Fibroblast of skin of right quadriceps (primary cell): ENCODE measurements at places on chromosomes 1 and 21.

DNA sequence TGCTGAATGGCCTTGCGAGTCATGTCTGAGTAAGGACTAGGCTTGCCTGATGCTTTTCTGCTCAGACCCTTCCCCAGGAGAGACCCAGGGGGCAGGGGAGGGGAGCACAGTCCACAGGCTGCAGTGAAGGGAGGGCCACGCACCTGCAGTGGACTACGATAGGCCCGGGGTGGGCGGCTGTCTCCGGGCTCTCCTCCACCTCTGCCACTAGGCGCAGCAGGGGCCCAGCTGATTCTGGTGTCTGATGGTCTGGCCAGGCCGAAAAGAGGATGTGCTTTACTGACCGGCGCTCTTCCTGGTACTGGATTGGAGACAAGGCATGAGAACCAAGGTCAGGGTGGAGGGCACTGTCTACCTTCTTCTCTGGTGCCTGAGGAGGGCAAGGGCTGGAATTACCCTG, 7.9 kb upstream of the ARL8A start:
- DNase-seq = no peak

DNA sequence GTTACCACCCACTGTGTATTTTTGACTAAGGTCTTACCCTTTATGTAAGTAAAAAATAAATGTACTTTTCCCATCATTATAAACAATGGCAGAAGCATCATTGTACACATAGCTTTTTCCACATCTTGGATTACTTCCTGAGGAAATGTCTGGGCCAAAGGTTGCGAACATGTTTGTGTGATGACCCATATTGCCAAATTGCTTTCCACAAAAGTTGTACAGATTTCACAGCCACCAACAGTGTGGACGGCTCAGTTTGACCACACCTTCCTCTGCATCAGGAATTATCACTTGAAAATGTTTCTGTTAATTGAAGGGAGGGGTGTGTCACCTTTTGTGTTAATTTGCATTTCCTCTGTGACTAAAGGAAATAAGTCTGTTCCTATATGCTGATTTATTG, 25.7 kb downstream of the AKNAD1 start:
- DNase-seq = peak; percentile 47

GRCh38 chr1:67100833-67101232, 33.9 kb downstream of the C1orf141 start:
- DNase-seq = no peak

GRCh38 chr1:82299656-82300055, 498.9 kb downstream of the ADGRL2 start:
- no peak for DNase-seq

- no peak for DNase-seq
Observed at GRCh38 chr21:45859041-45859761, 122.4 kb upstream of the COL6A1 start.

- no peak for DNase-seq
Observed at GRCh38 chr1:200310824-200311223, 99.0 kb downstream of the ZNF281 start.

- DNase-seq = no peak
Observed at GRCh38 chr1:1937549-1938275, 18.6 kb upstream of the TMEM52 start.

DNA sequence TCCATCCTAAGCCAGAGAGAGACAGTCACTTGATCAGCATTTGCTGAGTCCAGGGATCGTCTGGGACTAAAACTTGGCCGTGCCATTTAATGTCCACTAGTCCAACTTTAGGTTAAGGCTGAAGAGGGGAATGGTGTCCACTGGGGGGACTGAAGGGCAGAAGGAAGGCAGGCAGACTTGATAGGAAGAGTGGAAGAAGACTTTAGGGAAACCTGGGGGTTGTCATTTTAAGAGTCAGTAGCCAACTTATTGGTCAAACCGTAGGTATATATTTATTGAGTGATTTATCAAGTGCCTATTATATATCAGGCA, 1.3 kb upstream of the LMOD1 start:
- no peak for DNase-seq

- peak; percentile 39 for DNase-seq
Observed at GRCh38 chr1:52602856-52603600, 857 bp downstream of the GPX7 start.

- DNase-seq = peak; percentile 84
Observed at GRCh38 chr1:207885129-207886032, 25.5 kb downstream of the CD34 start.

GRCh38 chr1:32208891-32209328, at the start of gene DCDC2B:
Gene DCDC2B, plus strand, starts transcription at chr1:32209089. Its CDS starts 5 bp downstream, at chr1:32209094.
- peak; percentile 30 for DNase-seq

DNA sequence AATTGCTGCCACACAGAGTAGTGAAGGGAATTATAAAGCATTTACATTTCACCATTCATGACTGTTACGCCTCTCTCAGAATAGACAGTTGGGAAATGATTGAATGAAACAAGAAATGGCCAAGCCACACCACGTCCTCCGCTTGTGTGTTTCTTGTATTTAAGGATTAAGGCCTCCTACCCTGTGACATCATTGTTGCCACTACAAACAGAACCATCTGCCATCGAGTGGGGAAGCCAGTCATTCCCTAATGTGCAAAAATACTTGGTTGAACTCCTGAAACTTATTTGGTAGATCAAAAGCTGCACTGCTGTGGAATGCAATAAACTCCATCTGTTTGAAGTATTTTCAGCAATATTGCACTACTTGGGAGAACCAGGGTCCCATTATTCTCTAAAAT, 99.0 kb upstream of the C1orf105 start:
- peak; percentile 84 for DNase-seq

DNA sequence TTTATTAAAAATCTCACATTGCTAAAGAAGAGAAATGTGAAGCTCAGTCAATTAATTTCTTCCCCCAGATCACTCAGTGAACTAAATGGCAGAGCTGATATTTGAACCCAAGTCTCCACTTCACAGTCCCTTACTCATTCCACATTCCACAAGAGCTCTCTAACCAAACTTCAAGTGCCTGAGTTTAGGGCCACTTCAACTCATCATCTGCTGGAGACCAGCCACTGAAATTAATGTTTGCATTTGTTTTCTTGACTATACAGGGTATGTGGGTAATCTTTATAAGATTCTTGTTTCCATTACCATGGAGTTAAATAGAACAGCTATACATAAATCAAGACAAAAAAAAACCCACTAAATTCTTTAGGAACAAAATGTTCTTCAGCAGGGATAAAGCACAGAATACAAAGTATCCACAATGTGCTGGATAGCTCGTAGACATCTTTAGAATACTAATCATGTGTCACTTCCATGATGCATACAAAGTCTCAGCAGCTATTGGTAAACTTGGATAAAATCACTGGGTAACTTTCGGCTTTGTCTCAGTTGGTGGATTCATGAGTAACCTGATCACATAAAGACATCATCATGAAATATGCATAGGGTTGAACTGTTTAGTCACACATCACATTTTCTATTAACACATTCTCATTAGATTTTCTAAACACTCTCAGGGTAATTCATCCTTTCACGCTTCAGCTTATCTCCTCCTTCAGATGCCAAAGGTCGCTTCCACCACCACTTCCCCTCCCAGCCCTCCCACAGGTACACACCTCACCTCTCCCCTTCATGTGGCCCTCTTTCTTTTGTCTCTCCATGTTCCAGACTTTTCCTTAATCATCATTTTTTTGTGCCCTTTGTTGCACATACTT, 89.8 kb downstream of the LRRC53 start:
- DNase-seq = peak; percentile 30

- peak; percentile 74 for DNase-seq
Observed at GRCh38 chr1:74733604-74734484, 892 bp downstream of the TYW3 start.

DNA sequence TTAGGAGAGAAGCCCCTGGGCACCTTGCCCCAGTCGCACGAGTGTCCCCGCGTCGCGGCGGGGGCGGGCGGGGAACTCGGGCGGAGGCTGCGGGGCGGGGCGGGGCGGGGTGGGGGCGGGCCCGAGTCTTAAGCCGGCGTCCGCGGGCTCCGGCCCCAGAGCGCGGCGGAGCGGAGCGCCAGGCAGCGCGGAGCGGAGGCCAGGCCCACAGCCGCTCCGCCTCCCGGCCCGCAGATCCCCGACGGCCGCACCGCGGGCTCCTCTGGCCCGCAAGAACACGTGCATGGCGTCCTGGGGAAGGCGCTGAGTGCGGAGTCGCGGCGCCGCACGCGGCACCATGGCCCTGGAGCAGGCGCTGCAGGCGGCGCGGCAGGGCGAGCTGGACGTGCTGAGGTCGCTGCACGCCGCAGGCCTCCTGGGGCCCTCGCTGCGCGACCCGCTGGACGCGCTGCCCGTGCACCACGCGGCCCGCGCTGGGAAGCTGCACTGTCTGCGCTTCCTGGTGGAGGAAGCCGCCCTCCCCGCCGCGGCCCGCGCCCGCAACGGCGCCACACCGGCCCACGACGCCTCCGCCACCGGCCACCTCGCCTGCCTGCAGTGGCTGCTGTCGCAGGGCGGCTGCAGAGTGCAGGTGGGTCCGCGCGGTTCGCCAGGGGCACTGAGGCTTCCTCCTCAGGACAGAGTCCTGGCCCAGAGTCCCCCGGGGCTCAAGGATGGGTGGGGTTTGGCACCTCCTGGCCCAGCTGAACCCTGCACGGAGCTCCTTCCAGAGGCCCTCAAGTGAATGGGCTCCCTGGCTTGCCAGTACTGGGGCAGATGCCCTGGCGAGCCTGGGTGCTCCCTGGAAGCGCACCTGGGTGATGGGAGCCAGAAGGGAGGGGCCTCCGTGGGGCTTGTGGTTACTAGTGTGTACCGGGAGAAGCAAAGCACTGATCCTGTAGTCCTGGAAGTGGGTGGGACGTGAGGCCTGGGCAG, at the start of gene ESPN:
Gene ESPN (plus strand): TSS at position 158 of the 975 bp plus-strand sequence. CDS start 180 bp downstream, at position 338.
- DNase-seq = no peak

DNA sequence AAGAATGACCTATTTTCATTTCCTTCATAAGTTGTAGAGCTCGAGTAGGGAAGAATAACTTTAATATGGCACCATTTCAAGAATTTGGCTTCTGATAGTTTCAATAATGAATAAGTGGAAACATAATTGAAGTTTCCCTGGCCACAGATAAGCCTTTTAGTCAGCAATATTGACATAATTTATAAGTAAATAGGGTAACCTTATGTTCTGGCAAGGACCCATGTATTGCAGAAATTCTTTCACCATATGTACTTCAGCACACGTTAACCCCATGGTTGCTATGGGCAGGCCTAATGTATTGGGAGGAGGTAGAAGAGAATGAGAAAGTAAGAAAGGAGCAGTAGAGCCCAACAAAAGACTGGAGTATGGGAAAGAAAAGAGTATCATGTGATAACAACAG, 25.4 kb downstream of the MDM4 start:
- DNase-seq = no peak

GRCh38 chr1:204584699-204585372, 68.6 kb downstream of the MDM4 start:
- DNase-seq = no peak

GRCh38 chr1:96660503-96660902, 61.1 kb upstream of the PTBP2 start:
- DNase-seq = peak; percentile 16

DNA sequence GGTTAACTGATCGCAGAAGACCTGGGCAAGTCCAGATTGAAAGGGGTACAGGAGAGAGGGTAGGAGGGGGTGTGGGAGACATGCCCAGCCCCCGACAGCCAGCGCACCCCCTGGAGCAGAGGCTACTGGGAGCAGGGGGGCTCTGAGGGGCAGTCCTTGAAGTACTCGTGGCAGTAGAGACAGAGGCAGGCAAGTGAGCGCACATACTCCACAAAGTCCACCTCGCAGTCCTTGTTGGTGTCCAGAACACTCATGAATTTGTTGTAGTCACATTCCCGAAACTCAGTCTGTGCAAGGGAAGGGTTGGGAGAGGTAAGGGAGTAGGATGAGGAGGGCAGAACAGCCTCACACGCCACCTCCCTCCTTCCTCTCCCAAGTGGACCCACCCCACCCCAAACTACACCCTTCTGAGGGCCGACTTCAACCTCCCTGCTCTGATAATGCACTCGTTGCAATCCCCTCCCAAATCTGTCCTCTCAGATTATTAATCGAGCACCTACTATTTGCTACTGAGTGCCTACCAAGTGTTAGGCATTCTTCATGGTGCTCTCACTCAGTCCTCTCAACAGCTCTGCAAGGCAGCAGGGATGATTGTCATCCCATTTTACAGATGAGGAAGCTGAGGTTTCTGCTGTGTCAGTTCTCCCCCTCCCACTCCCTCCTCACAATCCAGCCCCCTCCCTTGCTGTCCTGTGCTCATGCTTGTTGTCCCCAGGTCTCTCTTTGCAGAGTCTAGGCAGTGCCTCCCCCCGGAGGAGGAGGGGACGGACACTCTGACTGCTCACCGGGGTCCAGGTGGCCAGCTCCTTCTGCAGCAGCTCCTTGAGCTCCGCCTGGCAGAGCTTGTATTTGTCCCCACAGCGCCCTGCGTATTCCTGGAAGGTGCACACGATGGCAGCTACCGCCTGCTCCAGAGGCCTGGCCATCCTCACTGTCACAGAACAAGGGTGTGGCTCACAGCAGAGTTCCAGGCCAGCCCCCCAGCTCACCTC, 1.2 kb downstream of the S100A3 start:
- DNase-seq = no peak

GRCh38 chr21:45845770-45846090, 135.8 kb upstream of the COL6A1 start:
- DNase-seq = no peak

DNA sequence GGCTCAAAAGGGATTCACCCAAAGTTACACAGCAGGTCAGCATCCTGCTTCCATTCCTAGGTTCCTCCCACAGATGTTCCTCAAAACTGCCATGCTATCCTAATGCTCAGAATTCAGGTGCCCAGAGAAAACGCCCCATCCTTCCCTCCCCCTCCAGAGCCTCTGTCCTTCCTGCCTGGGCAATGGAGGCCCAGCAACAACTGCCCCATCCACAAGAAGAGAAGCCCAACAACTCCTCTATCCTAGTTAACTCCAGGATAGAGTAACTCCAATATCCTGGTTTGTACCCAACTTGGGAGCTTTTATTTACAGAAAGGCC, 16.9 kb downstream of the COL9A2 start:
- DNase-seq = no peak

DNA sequence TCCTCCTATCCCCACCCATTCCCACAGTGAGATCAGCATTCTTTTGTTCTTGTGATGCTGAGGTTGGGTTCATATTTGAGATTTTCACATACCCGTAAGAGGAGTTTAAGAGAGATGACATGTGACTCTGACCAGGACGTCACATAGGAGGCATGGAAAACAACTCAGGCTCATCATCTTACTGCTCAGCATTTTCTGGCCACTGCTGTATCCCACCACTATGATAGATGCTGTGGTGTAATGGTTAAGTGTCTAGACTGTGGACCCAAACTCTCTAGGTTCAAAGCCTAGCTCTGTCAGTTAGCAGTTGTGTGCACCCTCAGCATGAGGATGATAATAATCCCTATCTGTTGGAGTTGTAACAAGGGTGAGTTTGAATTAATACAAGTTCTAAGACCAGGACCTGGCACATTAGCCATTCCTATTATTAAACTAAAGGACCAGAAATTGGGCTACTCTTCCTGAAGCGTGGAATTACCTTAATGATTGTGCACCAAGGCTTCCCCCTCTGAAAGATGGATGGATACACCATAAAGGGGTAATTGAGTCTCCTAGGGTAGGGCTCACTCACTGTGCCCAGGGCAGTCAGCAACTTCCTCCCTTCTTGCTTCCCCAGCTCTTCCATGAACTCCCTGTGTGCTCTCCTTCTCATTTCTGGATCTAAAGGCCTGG, 40.9 kb downstream of the LGR6 start:
- peak; percentile 44 for DNase-seq
